ENCODE measurements at places on chromosomes 16 and 17. TPM values are rescaled to one million over a fixed set of nuclear protein-coding genes. Genes with fewer than 3 reads are reported as not detected.

The HSD17B1 gene
- 8.9 TPM for total RNA-seq

The PFN1 gene
- total RNA-seq, result 1,065 TPM

The PRCD gene
- 0.60 TPM for total RNA-seq

The RPS15A gene
- total RNA-seq, result 2,588 TPM

The DNAAF8 gene
- total RNA-seq, result 0.47 TPM

The SCN4A gene
- not detected for total RNA-seq

The MPG gene
- 56.9 TPM for total RNA-seq

The NPIPA3 gene
- total RNA-seq, result 1.2 TPM

The FASN gene
- total RNA-seq, result 38.4 TPM

The SLC7A6 gene
- 12.9 TPM for total RNA-seq

The EXOSC6 gene
- 13.1 TPM for total RNA-seq

The PLEKHH3 gene
- total RNA-seq, result 10.9 TPM

The CACNG3 gene
- total RNA-seq, result not detected

The GRAPL gene
- 0.47 TPM for total RNA-seq

The ALOX15 gene
- not detected for total RNA-seq

The PRR29 gene
- total RNA-seq, result 0.15 TPM

The CLEC16A gene
- 33.8 TPM for total RNA-seq

The TP53I13 gene
- total RNA-seq, result 48.6 TPM

The GAS7 gene
- total RNA-seq, result 0.53 TPM

The ZNF385C gene
- under 0.01 TPM for total RNA-seq

The ATP2C2 gene
- not detected for total RNA-seq

The EFCAB5 gene
- not detected for total RNA-seq

The CCDC40 gene
- 1.8 TPM for total RNA-seq

The TBC1D3E gene
- not detected for total RNA-seq

The PRSS36 gene
- total RNA-seq, result 0.45 TPM

The PKMYT1 gene
- 1.3 TPM for total RNA-seq

The C16orf86 gene
- 3.6 TPM for total RNA-seq

The EPOP gene
- total RNA-seq, result 0.90 TPM

The GNG13 gene
- total RNA-seq, result not detected

The ABCA5 gene
- 9.2 TPM for total RNA-seq

The TAC4 gene
- total RNA-seq, result not detected

The BLMH gene
- 28.5 TPM for total RNA-seq

The PLSCR3 gene
- total RNA-seq, result 23.2 TPM

The DOC2B gene
- total RNA-seq, result not detected

The ZG16 gene
- not detected for total RNA-seq

The CBX8 gene
- total RNA-seq, result 6.1 TPM

The OR1A1 gene
- total RNA-seq, result not detected

The NXN gene
- total RNA-seq, result 5.9 TPM

The PRR35 gene
- total RNA-seq, result under 0.01 TPM

The DOC2A gene
- total RNA-seq, result 0.23 TPM

The ADORA2B gene
- 108 TPM for total RNA-seq

The MRPL58 gene
- total RNA-seq, result 27.8 TPM

The RAMP2 gene
- 0.30 TPM for total RNA-seq

The ST6GALNAC2 gene
- total RNA-seq, result 0.23 TPM

The COPRS gene
- 65.0 TPM for total RNA-seq

The GNGT2 gene
- total RNA-seq, result not detected

The UTS2R gene
- total RNA-seq, result not detected

The CMTM1 gene
- 1.9 TPM for total RNA-seq

The MYH1 gene
- total RNA-seq, result not detected
